ENCODE measurements at places on chromosomes 6 and 20. TPM values are rescaled to one million over a fixed set of nuclear protein-coding genes. Genes with fewer than 3 reads are reported as not detected.

MOXD1 gene
- total RNA-seq, result 15.1 TPM

AGPAT4 gene
- 12.9 TPM for total RNA-seq

TTPAL gene
- total RNA-seq, result 22.9 TPM

FAM209B gene
- not detected for total RNA-seq

CGA gene
- not detected for total RNA-seq

PLAGL2 gene
- total RNA-seq, result 4.3 TPM

GSS gene
- 71.2 TPM for total RNA-seq

RAET1G gene
- 1.3 TPM for total RNA-seq

DEFB112 gene
- total RNA-seq, result not detected

QRSL1 gene
- total RNA-seq, result 10.3 TPM

IMPG1 gene
- not detected for total RNA-seq

PRL gene
- total RNA-seq, result not detected

NHLRC1 gene
- total RNA-seq, result 1.7 TPM

RAET1E gene
- under 0.01 TPM for total RNA-seq

MAP7 gene
- 1.3 TPM for total RNA-seq

HLA-G gene
- not detected for total RNA-seq

SRSF12 gene
- under 0.01 TPM for total RNA-seq

ABHD16B gene
- total RNA-seq, result not detected

XKR7 gene
- total RNA-seq, result not detected

TBX18 gene
- total RNA-seq, result 3.0 TPM

RNGTT gene
- total RNA-seq, result 38.0 TPM

SLC9A8 gene
- total RNA-seq, result 7.3 TPM

PRIM2 gene
- 33.8 TPM for total RNA-seq

HLA-DRA gene
- not detected for total RNA-seq

OR2B6 gene
- not detected for total RNA-seq

MAK gene
- not detected for total RNA-seq

ESR1 gene
- total RNA-seq, result 2.6 TPM

SAMD5 gene
- under 0.01 TPM for total RNA-seq

Measured in fibroblast of villous mesenchyme (primary cell).